ENCODE measurements at places on chromosomes 4 and X.
A peak's percentile ranks its signal among the peaks of the same experiment; 100 is the strongest.

GRCh38 chr4:67198727-67199126 is 346.6 kb downstream of the CENPC start:
- no peak for DNase-seq

DNA sequence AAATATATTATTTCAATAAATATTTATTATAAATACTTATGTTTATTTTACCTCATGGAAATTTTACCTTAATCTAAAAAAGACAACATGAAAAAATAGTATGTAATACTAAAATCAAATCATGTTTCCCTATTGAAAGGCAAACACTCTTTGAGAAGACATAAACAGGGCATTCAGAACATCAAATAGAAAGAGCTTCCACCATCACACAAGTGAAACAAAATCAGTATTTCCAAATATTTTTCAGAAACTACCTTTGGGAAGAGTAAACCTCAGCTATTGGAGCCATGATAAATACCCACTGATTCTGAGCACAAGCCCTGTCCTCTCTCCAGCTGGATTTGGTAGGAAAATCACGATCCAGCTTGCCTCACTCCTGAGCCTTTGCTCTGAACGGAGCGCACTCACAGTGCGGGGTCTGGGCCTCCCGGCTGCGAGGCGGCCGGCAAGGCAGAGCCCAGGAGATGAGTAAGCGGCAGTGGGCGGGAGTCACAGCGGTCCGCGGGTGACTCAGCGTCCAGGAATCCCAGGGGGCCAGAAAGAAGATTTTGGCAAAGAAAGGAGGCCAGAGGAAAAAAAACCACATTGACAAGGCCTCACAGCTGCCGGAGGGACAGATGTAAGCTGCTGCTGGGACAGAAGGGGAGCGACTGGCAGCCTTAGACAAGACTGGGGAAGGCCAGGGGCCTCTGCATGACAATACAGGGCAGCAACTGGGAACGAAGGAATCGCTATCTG is 14.7 kb upstream of the ANXA5 start:
- peak; percentile 14 for DNase-seq

DNA sequence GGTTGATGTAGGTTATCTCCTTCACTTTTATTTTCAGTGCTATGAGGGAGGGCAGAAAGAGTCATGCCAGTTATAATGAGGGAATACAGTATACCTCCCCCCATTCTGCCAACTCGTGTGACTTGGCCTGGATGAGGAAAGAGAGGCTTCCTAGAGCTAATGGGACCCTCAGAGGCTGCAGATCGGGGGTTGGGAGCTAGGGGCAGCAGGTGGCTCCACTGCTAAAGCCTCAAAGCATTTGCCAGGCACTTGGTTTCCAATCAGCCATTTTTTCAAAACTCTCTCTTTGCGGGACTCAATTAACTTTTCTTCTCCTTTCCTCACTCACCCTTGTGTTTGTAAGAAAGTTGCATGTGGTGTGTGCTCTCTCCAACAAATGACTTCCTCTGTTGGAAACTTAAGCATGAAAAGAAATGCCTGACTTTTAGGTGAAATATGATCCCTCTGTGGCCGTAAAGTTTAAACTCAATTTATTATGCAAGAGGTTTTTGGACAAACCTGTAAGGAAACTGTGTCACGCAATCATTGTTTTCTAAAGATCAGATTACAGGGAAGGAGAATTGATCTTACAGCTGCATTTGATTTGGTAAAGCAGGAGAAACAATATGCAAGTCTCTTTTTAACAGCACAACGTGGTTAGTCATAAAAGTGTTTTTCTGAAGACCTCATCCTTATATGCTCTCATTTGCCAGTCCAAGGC is 7.0 kb downstream of the SFRP2 start:
- no peak for DNase-seq

GRCh38 chr4:90648311-90648710 is 521.1 kb downstream of the CCSER1 start:
- no peak for DNase-seq

GRCh38 chr4:21366312-21366711 is 582.3 kb downstream of the KCNIP4 start:
- no peak for DNase-seq

DNA sequence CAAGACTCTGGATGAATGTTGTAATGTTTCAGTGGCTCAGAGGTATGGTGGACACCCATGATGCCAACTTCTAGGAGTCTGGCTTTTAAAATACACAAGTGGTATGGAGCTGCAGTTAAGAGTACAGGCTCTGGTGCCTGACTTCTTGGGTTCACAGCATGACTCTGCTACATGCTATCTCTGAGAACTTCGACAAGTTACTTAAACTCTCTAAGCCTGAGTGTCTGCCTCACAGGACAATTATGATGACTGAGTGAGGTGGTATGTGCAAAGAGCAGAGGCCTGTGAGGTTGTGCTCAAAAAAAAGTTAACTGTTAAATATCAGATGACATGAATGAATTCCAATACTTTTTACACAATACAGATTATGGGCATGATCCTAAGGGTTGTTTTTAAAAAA is 90.9 kb upstream of the SRD5A3 start:
- no peak for DNase-seq

GRCh38 chr4:107391630-107392028 is 328.4 kb downstream of the PAPSS1 start:
- DNase-seq: no peak

GRCh38 chr4:110175634-110176033 is 22.8 kb downstream of the ELOVL6 start:
- no peak for DNase-seq

GRCh38 chr4:122762520-122762919 is 30.0 kb downstream of the BBS12 start:
- no peak for DNase-seq

DNA sequence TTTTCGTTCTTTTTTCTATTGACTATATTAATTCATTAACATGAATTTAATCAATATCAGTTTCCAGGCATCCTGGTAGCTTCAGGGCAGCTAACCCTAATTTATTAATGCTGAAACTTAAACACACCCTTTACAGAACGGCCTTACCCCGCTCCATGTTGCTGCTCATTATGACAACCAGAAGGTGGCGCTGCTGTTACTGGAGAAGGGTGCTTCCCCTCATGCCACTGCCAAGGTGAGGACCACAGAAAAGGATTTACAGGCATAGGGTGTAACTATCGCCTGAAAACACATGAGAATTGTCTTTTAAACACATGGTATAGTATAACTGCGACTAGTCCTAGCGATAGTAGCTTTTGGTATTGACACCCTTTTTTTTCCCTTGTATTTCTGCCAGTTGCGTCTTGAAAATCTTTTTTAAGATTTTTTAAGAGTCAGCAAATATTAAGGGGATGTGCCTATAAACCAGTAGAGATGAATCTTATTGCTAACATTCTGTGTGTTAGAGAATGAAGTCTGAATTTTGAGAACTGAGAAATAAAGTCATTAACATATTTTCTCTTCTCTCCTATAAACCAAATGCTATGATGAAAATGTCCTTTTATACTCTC is 229.0 kb downstream of the ANK2 start:
- DNase-seq: peak; percentile 18

DNA sequence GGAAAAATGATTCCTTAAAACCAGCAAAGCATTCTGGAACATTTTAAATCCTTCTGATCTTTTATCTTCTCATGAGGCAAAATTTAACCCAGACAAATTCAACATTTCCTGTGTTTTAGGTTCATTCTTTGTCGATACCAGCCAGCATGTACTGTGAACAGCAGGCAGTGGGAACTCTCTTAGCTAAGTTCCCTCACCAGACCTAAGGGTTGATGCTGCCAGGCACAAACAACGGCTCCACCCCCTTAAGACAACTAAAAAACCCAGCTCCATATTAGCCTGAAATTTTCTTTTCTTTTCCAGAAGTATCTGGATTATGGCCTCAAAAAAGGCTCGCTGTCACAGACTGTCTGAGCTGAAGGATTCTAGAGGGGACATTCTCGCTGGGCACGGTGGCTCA is 2.4 kb upstream of the RBM47 start:
- DNase-seq: no peak

DNA sequence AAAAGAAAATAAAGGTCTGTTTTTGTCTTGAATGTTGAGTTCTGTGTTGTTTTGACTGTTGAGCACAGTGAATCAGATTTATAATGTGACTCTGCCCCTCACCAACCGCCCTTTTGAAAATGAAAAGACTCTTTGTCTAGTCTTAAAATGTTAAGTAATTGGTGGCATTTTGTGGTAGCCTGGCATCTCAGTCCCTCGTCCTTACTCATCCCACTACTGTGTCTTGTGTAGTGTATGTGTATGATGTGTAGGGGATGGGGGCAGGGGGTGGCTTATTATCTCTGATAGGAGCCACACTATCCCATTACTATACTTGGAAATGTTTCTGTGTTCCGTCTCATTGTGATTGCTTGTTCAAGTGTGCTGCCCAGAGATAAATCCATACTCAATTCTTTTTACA is 12.2 kb downstream of the KLHL34 start:
- DNase-seq: no peak

- DNase-seq: no peak
These were observed 69.1 kb upstream of the HPGD start for GRCh38 chr4:174591243-174592021.
